ENCODE measurements at places on chromosomes 2 and 18. TPM values are rescaled to one million over a fixed set of nuclear protein-coding genes. Genes with fewer than 3 reads are reported as not detected.

DNA sequence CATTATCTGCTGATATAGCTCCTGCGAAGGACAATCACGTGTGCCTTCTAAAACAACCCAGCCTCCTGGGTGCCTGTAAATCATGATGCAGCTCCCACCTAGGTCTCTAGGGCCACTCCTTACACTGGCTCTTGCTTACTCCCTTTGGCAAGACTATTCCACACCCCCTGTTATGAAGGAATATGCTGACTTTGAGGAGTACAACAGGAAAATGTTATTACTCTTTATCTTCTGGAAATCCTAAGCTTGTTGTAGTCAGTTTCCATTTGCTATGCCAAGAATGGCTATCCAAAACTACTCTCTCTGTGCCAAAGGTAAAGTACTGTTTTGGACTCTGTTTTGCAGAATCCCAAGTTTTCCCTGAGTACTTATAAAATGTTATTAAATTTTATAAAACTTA, 7.7 kb downstream of the SGO2 start:
- no peak for DNase-seq

The ACKR3 gene
- 92.9 TPM for polyA plus RNA-seq

- no peak for DNase-seq
Measured at GRCh38 chr18:70981400-70982140, 692.7 kb downstream of the SOCS6 start.

GRCh38 chr2:191913796-191914195, 66.9 kb upstream of the CAVIN2 start:
- no peak for DNase-seq

- DNase-seq: peak; percentile 54
Measured at GRCh38 chr2:8281950-8282857, 399.7 kb upstream of the ID2 start.

The POTEI gene
- polyA plus RNA-seq: 0.10 TPM

The RNU2-63P gene
- polyA plus RNA-seq: not detected

- DNase-seq: no peak
Measured at GRCh38 chr2:157771234-157771633, 104.9 kb downstream of the ACVR1 start.

DNA sequence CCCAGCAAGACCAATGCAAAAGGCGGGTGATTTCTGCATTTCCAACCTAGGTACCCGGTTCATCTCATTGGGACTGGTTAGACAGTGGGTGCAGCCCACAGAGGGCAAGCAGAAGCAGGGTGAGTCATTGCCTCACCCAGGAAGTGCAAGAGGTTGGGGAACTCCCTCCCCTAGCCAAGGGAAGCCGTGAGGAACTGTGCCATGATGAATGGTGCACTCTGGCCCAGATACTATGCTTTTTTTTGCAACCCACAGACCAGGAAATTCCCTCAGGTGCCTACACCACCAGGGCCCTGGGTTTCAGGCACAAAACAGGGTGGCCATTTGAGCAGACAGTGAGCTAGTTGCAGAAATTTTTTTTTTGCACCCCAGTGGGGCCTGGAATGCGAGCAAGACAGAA, 662.6 kb upstream of the ACVR2A start:
- no peak for DNase-seq

GRCh38 chr2:20118051-20118450, 66.6 kb upstream of the LAPTM4A start:
- no peak for DNase-seq

DNA sequence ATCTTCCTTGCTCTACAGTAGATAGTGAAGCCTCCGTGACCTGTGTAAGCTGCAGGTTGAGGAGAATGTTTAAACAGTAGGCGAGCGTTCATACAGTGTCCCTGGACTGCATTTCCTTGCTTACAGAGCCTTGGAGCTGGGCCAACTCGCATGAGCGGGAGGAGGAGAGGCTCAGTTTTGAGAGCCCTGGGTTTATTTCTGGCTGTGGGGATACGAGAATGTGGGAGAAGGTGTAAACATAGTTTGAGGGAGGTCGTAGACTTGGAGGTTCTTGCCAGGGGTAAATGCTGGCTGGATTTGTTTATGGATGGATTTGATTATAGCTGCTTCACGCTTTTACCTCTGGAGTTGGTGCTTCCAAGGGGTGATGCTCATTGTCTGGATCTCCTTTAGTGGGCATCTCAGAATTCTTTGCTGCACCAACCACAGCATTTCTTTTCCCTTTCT, 20.8 kb downstream of the CRIM1 start:
- DNase-seq: peak; percentile 75

GRCh38 chr2:181984814-181985631, 630 bp upstream of the PPP1R1C start:
- no peak for DNase-seq

GRCh38 chr2:126888046-126888445, 10.6 kb upstream of the TEX51 start:
- DNase-seq: no peak

DNA sequence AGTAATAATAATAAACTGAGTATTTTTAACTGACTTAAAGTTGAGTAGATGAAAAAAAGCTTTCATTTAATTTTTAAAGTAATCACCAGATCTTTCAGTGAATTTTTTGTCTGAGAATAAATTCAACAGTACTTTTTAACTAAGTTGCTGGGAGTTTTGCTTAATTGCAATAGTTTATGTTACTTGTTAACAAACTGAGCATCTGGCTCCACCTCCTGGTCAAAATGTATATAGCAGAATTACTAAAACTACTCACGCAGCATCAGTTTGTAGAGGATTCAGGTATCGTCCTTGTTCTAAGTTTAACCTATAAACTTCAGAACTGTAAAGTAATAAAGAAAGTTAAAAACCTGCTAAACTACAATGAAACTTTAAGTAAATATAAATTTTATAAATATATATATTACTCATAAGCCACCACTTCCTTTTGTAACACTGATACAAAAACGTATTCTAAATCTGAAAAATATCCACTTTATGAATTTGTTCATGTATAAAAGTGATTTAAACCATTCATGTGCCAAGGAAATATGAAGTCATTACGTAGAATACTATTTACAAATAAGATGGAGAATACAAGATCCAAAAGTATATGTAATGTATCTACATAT, 21.3 kb downstream of the NOL10 start:
- DNase-seq: peak; percentile 52

GRCh38 chr2:177889818-177890460, 182.6 kb downstream of the PDE11A start:
- DNase-seq: no peak

DNA sequence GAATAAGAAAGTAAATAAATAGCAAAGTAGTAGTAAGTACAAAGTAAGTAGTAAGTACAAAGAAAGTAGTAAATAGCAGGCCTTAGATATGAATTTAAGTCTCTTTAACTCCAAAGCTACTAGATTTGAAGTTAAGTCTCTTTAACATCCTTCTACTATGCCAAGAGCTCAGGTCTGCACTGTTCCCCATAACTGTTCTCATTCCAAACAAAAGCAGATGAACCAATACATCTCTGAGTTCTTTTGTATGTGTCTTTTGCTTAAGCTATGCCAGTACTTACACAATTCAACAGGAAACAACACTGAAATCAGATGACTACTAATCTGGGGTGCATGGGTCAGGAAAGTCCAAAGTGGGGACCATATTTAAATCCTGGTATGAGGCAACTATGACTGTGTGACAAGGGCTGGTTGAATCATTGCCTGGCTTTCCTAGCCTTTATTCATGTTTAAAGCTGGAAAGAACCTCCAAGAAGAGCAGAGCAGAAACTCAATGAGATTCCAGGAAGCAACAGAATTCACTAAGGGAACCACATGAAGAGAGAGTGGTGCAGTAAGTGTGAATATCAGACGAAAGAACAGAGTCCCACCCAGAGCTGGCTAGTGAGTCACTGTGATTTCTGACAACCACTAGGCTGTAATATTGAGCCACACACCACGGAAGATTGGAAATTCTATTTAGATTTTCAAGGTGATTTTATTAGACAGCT, 51.0 kb upstream of the CYP26B1 start:
- peak; percentile 49 for DNase-seq

The FNDC4 gene
- 4.2 TPM for polyA plus RNA-seq

The CHST10 gene
- 6.4 TPM for polyA plus RNA-seq

The CD8A gene
- polyA plus RNA-seq: 2.1 TPM

- no peak for DNase-seq
Measured at GRCh38 chr2:10179422-10179821, 56.9 kb downstream of the RRM2 start.

DNA sequence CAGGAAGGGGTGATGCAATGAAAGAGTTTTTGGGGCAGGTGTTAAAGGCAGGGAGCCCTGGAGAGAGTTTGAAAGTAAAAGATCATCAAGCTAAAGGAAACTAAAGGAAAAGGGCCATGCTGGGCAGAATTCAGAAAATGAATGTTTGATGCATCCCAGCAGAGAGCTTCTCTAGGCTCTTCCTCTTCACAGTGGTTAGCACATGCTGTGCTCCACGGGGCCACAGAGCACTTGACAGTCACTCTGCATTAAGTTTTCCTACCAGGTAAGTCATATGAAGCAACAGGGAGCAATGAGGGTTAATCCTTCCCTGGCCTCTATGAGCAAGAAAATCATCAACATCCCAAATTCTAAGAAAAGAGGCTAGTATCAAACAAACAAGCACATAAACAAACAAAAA, 895.2 kb downstream of the TRIB2 start:
- DNase-seq: no peak

- no peak for DNase-seq
Measured at GRCh38 chr18:79402977-79403722, 7.4 kb downstream of the NFATC1 start.

DNA sequence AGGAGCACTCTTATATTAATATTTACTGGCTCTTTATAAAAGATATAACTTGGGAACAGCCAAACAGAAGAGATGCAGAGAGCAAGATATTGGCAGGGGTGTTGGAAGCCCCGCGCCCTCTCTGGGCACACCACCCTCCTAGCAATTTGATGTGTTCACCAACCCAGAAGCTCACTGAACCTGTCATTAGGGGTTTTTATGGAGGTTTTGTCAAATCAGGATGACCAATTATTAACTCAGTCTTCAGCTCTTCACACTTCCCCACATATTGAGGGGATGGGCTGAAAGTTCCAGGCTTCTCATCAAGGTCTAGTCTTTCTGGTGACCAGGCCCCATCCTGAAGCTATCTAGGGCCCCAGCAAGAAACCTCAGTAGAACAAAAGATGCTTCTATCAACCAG, 10.9 kb upstream of the INO80D start:
- DNase-seq: no peak

- no peak for DNase-seq
Measured at GRCh38 chr2:178066890-178067669, 5.5 kb downstream of the PDE11A start.

The MROH2A gene
- polyA plus RNA-seq: 0.16 TPM

The ROCK2 gene
- polyA plus RNA-seq: 42.5 TPM

- DNase-seq: no peak
Measured at GRCh38 chr2:6929196-6929819, 12.1 kb downstream of the RNF144A start.

The ITPRIPL1 gene
- polyA plus RNA-seq: 1.9 TPM

DNA sequence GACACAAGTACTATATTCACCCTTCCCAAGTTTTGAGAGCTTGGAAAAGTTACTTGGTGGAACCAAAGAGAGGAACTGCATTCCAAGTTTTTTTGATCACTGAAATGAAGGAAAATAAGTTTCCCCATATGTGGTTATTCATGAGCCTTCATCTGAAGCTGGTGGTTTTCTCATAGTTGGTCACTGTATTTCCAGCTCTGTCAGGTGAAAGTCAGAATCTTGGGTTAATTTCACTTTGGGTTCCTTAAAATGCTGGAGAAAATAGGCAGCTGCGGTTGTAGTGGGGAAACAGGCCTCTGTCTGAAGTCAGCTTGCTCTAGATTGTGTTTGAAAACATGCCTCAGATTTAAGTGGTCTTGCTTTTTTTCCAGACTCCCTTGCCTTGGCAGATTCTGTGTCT, 200.5 kb downstream of the HRH4 start:
- DNase-seq: no peak

DNA sequence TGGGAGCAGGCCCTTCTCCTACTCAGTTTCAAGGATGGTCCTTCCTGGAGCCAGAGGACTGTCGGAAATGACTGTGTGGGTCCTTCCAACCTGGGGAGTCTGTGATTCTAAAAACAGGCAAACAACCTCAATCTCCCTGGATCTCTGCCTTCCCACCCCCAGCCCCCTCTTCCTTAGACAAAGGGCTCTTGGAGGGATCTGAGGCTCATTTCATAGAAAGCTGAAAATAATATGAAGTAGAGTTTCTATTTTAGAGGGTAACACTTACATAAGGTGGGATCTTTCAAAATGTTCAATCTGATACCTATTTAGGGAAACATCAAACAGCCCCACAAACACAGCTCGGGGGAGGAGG, 69.4 kb downstream of the RHOB start:
- DNase-seq: no peak
